ENCODE measurements at places on chromosomes 12 and 14.

DNA sequence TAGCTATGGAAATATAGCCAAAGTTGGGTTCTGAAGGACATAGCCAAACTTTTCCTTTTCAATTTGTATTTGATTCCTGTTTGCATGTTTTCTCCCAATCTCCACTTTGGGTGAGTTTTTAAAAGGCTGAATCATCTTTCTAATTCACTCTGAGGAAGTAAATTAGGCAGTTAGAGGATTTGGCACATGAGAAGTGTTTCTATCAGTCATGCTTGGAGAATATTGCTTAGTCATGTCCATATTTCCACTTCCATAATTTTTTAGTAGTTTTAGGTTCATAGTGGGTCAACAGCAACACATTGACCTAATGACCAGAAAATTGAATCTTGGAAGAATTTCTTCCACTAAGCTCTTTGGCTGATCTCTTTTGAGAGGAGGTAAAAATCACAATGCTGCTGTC, 21.8 kb downstream of the IRAK3 start:
- no peak for DNase-seq

- no peak for DNase-seq
Measured at GRCh38 chr14:58488550-58488949, 61.0 kb downstream of the KIAA0586 start.

DNA sequence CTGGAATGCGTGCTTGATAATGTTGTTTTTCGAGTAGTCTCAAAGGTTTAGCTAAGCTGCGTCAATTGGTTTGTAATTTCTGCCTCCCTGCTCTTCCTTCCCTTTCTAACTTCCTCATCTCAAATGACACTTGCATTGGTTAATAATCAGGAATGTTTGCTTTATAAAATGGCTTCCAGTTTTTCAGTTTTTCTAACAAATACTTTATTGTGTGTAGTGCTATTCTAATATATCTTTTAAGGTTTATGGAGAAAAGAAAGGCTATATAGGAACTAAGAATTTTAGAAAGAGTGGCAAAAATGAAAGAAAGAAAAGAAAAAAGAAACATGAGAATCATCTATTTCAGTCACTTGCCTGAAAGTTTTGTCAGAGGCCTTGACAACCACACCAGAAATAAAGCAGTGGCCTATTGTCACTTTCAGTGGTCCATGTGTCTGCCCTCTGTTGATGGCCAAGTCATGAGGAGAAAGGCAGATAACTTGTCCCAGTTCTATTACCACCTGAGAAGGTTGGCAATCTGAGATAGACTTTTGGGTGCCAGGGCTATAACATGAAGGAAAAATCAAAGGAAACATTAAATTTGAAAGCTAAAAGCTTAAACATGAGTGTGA, 221.9 kb upstream of the KITLG start:
- DNase-seq, result no peak

- DNase-seq, result no peak
Measured at GRCh38 chr14:75720116-75720515, 59.1 kb downstream of the TTLL5 start.

DNA sequence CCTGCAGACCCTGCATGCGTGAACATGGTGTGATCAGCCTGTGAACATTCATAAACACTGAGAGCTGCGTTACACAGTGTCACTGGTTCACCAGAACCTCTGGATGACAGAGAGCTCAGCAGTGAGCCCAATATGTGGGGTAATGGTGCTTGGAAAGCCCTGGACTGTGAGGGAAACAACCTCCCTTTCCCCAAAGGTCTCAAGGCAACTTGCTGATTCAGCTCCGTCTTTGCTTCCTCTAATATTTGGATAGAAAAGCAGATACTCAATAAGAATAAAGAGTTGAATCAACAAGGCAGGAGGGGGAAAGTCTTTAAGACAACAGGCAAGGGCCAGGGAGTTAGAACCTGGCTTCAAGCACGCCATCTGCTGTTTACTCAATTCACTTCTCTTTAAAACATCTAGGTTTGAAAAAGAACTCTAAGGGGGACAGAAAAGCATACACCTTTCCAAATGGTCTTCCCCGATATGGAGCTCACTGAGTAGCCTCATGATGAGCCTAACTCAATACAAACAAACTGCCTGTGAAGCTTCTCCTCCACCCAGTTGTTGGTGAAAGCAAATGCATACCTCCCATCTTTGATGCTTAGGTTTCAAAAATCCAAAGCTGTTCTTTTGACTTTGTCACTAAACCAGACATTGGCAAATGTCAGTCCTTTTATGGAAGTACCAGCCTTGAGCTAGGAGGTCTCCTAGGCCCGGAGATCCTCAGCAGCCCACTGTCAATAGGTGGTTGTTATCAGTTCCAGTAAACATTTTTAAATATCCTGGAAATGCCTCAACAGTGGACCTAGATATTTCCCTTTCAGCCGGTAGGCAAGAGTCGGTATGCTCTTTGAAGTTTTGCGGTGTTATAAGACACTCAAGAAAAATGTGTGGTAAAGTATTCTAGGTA, 76.1 kb downstream of the SAMD4A start:
- no peak for DNase-seq

- peak; percentile 88 for DNase-seq
Measured at GRCh38 chr14:92922883-92923743, at the start of gene CHGA. Gene CHGA (plus strand): TSS chr14:92923150. CDS start chr14:92923360, 210 bp downstream.

DNA sequence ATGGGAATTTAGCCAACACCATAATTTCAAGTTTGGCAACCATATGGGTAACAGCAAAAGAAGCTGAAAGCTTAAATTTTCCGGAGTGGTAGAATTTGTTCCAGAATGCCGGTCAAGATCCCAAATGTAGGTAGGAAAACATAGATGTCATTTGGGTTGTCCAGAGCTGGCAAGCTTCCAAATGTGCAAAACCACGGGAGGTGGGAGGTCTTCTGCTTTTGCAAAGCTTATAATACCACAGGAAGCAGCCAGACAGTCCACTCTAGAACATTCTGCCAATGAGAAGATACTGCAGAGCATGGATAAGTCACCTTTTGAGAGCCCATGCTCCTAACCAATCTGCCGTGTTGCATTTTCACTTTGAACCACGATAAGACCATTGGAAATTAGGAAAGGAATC, 26.4 kb upstream of the BATF start:
- DNase-seq, result no peak

DNA sequence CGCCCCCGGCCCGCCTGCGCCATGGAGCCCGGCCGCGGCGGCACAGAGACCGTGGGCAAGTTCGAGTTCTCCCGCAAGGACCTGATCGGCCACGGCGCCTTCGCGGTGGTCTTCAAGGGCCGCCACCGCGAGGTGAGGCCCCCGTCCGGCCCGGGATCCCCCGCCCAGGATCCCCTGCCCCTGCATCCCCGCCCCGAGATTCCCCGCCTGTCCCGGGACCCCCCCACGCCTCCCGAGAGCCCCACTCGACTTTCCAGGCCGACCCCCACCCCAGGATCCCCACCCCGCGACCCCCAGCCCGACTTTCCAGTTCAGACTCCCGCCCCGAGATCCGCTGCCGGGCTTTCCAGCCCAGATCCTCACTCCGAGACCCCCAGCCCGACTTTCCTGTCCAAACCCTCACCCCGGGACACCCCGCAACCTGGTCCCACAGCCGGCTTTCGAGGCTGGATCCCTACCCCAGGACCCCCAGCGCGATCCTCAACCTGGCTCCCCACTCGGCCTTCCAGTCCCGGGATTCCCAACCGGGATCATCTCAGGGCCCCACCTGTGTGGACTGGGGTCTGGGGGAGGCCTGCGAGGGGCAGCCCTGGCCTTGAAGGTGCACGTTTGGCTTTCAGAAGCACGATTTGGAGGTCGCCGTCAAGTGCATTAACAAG, 688 bp downstream of the ULK1 start:
- no peak for DNase-seq

DNA sequence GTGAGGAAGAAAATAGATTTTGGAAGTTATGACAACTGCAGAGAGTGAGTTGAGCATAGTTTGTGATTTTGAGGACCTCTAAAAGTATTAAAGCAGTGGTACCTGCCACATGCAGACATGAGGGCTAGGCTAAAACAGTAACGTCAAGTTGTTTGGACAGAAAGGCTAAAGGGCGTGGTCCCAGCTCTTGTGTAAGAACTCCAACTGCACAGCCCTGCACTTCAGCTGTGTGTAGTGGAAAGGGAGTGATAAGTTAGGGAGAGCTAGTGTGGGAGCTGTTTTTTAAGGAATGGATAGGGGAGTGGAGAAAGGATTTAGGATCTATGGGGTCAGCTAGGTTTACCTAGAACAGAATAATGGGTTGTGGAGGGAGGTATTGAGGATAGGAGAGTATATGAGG, 39.5 kb downstream of the TESPA1 start:
- no peak for DNase-seq
